ENCODE measurements at places on chromosomes 1 and 21.

- no peak for DNase-seq
These were observed 15.3 kb downstream of the SPATA46 start for GRCh38 chr1:162361349-162361748.

- DNase-seq: no peak
These were observed 84.9 kb downstream of the PIGK start for GRCh38 chr1:77134359-77134758.

DNA sequence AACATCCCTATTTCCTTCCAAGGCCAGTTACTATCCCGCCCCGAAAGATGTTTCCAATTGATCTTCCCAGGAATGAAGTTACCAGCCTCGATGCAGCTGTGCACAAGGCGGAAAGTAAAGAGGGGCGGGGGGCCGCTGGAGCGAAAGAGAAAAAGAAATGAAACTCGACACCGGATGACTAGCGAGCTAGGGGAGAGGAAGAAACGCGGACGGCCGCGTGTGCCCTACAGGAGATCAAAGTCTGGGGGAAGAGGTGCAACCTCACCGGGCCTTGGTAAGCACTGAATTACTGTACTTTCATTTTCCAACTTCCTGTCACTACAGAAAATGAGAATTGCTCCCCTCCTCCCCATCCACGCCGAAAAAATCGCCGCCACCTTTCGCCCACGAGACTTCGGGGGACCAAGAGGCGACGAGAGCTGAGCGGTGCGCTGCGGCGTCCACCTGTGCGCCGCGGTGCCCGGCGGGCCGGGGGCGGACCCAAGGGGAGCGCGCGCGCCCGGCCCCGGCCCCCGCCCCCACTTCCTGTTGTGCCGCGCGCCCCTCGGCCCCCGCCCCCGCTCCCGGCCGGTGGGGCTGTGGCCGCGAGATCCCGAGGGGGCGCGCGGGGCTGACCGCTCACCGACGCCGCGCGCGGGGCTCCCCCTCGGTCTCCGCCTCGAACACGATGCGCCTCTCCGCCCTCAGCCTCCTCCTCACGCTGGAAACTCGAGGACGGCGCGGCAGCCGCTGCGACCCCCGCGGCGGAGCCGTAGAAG, 622 bp downstream of the ELK4 start:
- peak; percentile 34 for DNase-seq

GRCh38 chr1:16631248-16632043, 18.1 kb upstream of the NBPF1 start:
- DNase-seq: no peak

DNA sequence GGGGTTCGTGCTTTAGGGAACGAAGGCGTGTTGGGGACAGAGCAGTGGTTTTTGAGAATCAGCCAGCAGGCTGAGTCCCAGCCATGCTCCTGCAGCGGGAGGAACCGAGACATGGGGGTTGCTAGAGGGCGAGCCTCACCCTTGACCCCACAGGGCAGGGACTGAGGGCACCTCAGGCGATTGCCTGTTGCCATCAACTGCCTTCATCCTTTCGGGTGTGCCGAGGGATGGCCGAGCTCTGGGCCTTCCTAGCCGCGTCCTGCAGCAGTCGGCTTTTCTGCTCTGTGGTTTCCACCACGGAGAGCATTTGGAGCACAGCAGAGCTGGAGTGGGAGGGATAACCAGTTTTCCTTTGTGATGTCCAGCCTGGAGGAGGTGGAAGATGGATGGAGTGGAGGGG, 13.3 kb downstream of the SPSB1 start:
- DNase-seq: no peak

DNA sequence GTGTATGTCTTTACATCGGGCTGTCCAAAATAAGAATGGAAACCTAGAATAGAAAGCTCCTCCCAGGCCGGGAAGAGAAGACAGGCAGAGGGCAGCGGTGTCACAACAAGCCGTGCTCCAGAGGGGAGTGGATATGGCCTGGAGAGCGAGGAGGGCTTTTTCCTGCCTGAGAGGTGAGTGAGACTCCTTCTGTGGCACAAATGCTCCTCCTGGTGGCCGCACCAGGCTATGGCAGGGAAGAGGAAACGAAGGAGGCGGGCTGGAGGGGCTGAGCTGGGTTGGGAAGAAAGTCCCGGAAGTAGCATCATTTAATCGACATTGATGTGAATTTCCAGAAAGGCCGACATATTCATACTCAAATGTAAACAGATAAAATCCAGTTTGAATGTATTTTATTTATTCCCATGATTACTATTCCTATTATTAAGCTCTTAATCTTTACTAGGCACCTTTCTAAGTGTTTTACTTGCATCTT, 54.7 kb downstream of the MEF2D start:
- DNase-seq: peak; percentile 39

DNA sequence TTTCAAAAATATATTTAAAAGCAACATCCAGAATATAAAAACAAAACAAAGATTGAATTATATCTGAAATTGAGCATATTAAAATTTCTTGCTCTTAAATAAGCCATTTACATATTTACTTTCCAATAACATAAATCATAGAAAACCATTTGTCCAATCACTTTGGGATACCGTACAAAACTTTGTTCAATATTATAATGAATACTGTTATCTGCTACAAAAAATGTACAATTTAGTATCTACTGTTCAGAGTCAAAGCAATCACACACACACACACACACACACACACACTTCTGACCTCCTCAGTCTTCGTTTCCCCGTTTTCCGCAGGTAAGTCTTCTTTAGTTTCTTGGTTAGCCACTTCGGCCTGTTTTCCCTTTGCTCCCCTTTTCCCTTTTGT, 4.0 kb downstream of the HMGN1 start:
- DNase-seq: no peak

Measured in AG04450 (cell line).